Spleen (tissue), 13 donors: ENCODE measurements at places on chromosomes 11 and 22.

DNA sequence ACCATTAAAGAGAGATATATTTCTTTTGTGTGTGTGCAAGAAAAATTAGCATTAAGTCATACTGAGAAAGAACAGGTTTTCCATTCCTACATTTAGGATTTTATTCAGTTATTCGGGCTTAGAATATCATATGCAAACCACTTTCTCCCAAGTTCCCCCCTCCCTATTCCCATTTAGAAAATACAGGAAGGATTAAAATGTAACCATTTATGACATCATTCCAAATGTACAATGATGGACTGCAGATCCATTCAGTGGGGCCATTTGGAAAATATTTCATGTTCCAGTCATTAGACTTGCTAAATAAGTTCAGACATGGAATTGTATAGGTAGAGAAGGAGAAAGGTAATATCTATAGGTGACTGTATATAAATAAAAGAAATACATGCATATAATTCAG is 228.6 kb upstream of the MPPED2 start:
- DNase-seq, result no peak

GRCh38 chr22:39457556-39458443 is 988 bp downstream of the MGAT3 start:
- DNase-seq, result peak; percentile 77

DNA sequence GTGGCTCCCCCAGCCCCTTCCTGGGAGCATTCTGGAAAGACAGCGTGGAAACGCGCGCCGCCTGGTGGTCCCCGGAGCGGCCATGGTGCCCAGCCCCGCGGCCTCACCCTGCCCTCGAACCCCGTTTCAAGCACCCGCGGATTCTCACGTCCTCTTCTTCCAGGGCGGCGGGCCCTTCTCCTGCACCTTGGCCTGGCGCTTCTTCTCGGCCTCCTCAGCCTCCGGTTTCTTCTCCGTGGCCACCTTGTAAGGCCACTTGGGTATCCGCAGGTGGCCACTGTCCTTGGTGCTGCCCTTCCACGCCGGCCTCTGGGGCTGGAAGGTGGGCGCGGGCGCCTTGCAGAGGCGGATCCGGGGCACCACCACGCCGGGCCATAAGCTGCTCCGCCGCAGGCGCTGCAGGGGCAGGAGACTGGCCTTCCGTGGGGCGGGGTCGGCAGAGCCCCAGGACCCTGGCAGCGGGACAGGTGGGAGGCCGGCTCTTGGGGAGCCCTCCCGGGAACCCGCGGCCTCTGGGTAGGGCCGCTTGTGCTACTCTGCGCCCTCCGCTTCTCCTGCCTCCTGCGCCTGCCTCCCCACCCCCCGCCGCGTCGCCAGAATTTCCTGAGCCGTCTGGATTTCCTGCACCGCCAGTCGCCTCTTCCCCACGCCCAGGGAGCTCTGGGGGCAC is 83.4 kb downstream of the TRIM51G start:
- DNase-seq, result peak; percentile 66

DNA sequence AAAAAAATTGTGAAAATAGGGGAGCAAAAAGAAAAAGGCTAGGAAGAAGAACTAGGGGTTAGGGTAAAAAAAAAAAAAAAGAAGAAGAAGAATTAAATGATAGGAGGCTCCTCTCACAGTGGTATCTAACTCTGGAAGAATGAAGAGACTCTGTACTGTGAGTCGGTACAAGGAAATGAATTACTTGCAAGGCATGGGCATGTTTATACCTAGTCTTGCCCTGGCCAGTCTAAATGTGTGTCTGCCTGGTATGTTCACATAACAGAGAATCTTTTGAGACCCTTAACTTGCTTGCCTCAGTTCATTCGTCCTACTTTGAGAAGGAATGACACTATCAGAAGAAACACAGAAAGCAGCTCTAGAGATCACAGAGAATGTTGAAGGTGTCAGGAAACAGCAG is 159.6 kb downstream of the SWAP70 start:
- no peak for DNase-seq

DNA sequence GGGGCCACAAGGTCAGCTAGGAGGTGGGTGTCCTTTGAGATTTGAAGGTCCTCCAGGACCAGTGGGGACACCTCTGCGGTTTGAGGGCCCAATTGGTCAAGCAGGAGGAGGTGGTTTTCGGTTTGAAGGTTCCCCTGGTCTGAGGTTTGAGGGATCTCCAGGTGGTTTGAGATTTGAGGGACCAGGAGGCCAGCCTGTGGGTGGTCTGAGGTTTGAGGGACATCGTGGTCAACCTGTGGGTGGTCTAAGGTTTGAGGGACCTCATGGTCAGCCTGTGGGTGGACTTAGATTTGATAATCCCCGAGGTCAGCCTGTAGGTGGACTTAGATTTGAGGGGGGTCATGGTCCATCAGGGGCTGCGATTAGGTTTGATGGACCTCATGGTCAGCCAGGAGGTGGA is 11.8 kb downstream of the PCF11 start:
- no peak for DNase-seq

DNA sequence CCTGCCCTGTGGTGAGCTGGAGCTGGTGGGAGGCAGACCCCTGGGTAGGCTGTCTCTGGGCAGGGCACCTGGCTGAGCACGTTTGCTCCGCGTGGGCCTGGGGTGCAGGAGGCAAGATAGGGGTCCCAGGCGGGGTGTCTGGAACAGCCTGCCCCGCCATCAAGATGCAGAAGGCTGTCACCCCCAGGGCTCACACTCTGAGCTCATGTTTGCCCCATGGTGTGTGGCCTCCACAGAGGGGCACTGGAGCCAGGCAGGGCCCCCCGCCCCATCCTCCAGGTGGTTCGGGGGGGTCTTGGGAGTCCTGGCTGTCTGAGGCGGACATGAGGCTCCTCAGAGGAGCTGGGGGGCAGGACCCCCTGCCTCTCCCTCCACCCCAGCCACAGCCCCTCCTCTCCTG is 28.9 kb upstream of the CARS1 start:
- no peak for DNase-seq

DNA sequence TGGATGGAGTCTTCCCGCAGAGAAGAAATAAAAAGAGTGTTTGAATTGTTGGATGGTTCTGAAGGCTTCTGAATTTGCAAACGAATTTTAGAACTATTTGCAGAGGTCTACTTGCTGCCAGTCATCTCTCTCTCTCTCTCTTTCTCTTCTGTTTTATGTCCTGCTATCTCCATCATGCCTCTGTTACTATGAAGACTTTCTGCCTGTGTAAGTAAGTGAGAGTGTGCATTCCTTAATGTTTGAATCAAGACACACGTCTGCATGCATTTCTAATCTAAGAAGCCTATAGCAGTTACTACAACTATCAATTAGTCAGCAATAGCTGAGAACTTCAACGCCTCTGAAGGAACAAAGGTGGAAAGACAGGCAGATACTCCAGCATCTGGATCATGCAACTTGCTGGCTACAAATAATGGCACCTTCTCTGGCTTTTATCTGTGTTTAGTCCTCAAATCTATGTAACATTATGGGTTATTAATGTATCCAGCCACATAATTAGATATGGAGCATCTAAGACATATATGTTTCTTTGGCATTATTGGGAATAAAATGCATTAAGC is 191.5 kb upstream of the BLID start:
- no peak for DNase-seq

DNA sequence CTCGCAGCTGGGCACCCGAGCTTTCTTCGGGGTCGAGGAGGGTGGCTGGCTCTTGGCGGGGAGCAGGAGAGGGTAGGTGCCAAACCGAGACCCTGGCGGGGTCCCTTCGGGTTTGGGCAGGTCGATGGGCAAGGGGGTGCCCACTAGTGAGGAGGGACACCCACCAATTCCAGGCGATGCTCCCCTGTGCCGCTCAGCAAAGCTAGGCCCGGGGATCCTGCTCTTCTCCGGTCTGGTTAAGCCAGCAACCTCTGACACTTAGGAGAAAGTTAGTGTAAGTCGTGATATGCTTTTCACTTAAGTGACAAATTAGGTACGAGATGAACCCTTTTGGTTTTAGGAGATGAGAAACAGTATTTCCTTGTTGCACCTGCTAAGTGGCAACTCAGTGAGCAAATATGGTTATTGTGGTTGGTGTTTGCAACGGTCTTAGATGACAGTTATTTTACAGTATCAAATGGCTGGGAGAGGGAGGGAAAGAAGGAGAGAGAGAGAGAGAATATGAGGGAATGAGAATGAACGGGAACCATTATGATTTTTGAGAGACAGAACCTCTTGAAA is 565 bp downstream of the NUCB2 start:
- DNase-seq, result no peak

DNA sequence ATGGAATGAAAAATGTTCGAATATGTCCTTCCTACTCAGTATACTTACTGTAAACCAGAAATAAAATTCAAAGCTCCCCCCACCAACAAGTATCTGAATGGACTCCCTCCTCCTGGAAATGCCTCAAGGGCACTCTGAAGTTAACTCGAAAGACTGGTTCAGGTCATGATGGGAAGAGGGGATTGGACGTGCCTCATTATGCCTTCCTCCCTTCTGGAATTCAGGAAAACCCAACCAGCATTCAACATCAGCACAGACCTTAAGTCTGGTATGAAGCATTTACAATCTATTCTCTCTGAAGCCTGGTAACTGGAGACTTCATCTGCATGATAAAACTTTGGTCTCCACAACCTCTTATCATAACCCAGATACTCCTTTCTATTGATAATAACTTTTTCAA is 428.3 kb upstream of the RAG2 start:
- DNase-seq, result no peak

GRCh38 chr11:74866557-74866956 is 82.3 kb downstream of the XRRA1 start:
- no peak for DNase-seq

DNA sequence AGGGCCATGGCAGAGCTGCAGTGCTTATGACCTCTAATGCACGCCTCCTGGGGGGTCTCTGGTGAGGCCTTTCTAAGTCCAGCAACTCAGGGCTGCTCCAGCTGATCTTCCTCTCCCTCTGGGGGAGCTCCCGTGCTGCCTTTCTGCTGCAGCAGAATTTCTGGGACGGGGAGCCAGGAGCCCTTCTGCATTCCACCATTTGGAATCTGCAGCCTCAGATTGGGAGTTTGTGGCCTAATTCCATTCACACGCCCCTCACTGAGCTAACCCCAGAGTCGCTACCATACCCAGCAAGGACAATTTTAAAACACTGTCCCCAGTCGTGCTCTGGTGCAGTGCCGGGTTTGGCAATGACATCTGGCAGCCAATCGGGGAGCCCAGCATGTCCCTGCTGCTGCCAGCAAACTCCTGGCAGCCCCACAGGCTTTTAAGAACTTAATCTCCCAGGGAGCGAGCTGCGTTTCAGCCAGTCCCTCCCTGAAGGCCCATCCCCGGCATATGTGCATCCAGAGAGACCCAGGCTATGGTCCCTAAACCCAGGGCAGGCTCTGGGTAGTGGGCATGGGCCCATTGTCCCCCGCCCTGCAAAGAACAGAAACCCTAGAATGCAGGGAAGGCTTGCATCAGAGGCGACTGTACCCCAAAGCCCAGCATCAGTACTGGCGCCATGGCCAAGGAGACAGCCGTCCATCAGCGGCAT is 4.7 kb downstream of the SHANK2 start:
- peak; percentile 55 for DNase-seq

GRCh38 chr11:76291576-76292526 is 85.5 kb upstream of the WNT11 start:
- no peak for DNase-seq
